Left forelimb (tissue), 1 donor: ENCODE measurements at places on chromosomes 11 and 22.
A peak's percentile ranks its signal among the peaks of the same experiment; 100 is the strongest.

GRCh38 chr11:74276581-74276980 lies 34.9 kb downstream of the P4HA3 start:
- no peak for DNase-seq

DNA sequence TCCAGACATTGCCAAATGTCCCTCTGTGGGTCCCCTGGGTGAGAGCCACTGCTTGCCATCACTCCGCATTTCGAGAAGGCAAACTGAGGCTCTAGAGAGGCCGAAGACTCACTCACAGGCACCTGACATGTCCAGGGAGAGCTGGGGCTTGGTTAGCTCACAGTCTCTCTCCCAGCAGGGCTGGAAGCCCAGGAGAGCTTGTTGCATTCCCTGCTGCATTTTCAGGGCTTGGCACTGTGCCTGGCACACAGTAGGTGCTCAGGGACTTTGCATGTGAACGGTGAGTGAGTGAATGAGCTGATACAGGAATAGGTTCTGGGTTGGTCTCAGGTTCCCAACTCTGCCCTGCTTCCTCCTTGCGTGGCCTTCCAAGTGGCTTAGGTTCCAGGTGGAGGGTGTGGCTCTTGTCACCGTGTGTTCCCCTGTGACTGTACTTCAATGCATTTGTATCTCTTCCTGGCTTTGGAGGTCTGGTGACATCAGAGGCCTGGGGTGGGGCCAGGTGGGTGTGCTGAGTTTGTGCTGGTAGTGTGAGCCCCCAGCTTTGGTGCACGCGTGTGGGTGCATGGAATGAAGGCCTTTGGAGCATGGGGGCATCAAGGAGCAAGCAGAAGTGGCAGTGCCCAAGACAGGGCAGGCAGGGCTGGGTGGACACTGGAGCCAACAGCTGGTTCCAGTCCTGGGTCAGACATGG lies 18.4 kb upstream of the SMIM38 start:
- DNase-seq = peak; percentile 47

GRCh38 chr11:7664867-7665266 lies 8.4 kb downstream of the CYB5R2 start:
- DNase-seq = no peak

DNA sequence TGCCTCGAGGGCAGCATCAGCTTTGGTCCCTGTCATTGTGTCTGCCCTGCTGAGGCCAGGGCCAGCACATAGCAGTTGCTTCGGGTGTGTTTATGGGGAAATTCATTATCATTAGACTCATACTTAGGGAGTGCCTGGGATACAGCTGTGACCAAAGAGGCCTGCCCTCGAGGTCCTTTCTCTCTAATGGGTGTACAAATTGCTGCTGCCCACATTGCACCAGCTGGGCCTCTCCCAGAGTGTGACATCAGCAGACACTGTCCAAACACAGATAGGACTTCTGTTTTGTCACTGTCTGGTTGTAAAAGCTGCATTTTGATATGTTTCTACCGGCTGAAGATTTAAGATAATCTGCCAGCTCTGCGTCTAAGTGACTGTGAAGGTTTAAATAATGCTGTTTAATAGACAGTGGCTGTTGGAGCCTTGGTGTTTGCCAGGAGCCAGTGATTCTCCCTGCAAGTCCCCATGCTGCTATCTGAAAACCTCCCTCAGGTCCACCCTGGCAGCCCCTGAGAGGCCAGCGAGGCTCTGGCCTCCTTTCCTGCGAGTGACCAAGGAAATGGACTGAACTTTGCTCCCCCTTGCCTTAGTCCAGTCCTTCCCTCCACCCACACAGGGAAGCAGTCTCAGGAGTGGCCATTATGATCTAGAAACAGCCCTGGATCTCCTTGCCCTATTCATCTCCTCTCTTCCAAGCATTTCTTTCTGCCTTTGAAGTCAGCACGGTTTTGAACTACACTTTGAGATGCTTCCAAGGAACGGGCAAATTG lies 505.2 kb downstream of the TBC1D22A start:
- DNase-seq = peak; percentile 28

DNA sequence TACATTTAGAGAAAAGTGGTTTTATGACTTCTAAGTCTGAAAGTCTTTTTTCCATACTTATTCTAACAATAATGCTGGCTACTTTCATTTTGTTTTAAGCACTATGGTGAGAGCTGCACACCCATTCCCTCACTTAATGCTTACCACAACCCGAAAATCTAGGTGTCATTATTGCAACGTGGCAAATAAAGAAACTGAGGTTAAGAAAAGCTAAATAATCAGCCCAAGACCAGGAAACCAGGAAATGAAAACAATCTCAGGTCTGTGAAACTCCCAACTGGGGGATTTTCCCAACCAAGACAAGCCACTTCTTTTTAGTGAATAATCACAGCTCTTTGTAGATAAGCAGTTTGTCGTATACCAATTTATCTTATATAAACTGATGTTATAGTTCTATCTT lies 126.3 kb downstream of the SLC1A2 start:
- DNase-seq = no peak

DNA sequence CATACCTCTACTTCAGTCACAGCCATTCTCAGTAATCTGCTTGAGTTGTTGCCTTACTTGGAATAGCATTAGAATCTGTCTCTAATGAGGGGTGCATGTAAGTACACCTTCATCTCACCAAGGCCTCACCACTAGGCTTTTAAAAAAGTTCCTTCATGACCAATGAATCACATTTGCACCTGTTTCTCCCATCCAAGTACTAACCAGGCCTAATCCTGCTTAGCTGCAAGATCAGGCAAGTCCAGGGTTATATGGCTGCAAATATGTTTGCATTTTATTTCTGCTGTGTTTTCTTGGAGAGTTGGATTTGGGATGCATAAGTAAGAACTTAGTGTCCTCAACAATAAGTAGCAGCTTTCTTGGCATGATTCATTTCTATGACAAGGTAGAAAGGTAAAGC lies 66.9 kb downstream of the BBOX1 start:
- DNase-seq = no peak

DNA sequence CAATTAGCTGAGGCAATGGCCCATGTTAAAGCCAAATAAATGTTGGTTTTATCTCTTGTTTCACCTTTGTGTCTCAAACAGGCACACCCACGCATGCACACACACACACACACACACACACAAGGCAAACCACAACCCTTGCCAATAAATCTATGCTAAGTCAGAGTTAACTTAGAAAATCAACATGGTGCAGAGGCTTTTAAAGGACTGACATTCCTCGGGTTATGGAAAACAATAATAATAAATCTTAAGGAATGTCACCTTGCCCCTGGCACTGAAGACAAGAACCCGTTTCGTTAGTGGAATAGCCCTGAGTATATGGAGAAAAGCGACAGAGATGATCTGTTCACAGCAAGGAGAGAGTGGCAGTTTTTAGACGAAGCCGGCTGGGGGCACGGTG lies 326.3 kb downstream of the NTM start:
- DNase-seq = no peak

- DNase-seq = no peak
Measured at GRCh38 chr22:24005201-24005600, at the start of gene GSTT4. Gene GSTT4, minus strand, starts transcription at chr22:24005453. Its CDS starts 97 bp downstream, at chr22:24005356.

DNA sequence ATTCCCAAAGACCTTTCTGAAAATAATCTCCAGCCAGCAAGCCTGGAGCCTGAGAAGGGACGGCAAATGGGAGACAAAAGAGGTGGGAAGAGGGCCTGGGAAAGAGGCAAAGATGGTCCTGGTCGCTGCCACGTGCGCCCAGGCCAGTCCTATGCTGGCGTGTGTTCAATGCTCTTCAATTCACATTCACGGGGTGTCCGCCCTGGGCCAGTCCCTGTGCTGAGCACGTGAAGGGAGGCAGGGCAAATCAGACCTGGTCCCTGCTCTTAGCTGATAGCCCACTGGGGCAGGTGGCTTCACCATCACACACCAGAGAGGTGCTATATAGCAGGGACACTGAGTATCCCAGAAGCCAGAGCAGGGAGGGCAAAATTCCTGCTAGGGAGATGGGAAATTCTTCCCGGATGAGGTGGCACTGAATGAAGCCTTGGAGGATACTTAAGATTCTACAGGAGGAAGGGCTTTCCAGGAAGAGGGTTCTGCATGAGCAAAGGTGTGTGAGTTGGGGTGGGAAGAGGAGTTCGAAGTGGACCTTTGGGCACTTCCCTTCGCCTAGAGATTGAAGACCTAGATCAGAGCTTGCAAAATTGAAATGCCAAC lies 148.2 kb downstream of the CHST1 start:
- peak; percentile 6 for DNase-seq

DNA sequence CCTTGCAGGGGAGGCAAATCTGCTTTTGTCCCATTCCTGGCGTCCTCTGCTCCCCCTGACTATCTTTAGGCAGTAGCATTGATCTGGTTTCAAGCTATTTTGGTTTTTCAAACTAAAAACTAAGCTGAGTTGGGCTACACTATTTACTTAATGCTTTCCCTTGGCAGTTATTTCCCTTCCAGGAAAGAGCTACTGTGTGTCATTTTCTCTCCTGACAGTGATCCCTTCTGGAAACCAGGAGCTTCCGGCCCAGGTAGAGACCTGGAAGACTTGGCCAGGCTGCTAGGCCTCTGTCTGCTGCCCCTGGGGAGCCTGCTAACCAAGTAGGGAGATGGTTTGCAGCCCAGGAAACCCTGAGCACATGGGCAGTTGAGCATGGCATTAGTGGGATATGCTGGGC lies 35.0 kb downstream of the NAV2 start:
- no peak for DNase-seq

DNA sequence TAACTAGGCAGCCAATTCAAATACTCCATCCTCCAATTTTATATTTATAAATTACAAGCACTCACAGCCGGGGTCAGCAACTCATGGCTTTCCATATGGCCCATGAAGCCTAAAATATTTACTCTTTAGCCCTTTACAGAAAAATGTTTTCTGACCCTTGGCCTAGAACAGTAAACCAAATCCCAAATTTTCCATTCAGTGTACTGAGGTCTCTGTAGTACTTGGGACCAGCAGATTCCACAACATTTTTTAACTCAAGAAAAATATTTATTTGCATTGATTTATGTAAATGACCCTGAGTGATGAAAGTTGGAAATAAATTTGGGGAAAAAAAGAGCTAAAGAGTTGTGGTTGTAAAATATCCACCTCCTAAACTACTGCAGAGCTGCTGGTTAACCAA lies 82.6 kb downstream of the SLC1A2 start:
- no peak for DNase-seq

- no peak for DNase-seq
Measured at GRCh38 chr11:34730544-34731295, 109.8 kb downstream of the EHF start.

DNA sequence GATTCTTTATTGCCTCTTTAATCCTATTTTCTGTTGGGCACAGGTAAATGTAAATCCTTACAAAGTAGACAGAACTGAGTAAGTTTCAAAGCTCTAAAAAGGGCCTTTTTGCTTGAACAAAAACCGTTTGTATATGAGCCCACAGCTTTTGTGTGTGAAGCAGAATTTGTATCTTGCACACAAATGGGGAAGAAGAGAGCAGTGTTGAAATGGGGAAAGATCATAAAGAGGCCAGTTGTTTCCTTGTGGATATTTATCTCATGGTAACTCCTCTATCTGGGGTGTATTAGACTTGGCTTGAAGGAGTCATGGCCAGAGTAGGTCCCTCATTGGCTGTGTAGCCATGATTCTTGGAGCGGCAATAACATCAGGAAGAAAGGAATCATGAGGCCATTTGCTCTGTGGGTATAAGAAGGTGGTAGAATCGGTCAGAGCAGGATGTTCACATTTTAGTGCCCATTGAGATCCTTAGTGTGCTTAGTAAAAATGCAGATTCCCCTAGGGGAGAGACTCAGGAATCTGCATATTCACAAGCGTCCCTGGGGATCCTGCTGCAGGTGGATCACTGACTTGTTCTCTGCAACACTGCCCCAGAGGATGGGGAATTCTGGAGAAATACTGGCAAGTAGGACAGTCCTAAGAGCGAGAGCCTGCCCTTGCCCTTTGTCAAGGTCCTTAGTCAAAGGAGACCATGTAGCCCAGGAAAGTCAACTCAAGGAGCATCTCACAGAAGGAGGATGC lies 126.5 kb downstream of the LDLRAD3 start:
- no peak for DNase-seq

DNA sequence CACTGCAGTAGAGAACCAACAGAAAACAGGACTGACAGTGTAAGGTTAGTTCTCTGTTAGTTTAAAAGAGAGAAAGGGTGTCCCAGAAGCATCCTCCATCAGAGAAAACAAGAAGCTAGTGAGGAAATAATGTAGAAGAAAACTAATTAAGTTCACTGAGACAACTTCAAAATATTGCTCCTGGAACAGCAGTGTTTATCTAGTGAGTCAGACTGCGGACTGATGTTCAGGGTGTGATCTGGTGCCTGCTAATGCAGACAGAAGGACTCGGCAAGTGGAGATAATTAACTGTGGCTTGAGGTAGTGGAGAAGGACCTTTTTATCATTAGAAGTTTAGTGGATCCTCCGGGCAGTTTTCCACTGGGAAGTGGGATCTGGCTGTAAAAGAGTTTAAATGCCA lies 55.4 kb downstream of the CDON start:
- DNase-seq = no peak

- no peak for DNase-seq
Measured at GRCh38 chr11:88435415-88435814, 97.9 kb upstream of the CTSC start.

- no peak for DNase-seq
Measured at GRCh38 chr11:103659743-103660142, 376.7 kb upstream of the DDI1 start.

DNA sequence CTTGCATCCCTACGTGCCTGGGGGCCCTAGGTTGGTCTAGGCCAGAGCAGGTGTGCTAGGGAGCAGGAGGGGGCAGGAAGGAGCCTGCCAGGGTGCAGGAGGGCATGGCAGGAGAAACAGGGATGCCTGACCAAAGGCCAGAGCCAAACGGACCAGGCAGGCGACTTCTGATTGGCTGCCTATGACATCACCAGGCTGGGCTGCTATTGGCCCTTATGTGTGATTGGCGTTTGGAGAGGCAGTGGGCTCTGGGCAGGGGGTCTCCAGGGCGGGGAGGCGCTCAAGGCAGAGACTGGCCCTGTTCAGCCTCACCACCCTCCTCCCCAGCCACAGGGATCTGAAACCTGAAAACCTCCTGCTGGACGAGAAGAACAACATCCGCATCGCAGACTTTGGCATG lies 44.4 kb downstream of the MOB2 start:
- no peak for DNase-seq

GRCh38 chr11:92104349-92104748 lies 120.3 kb upstream of the FAT3 start:
- DNase-seq = no peak

- DNase-seq = no peak
Measured at GRCh38 chr11:96752221-96752620, 362.4 kb downstream of the JRKL start.

DNA sequence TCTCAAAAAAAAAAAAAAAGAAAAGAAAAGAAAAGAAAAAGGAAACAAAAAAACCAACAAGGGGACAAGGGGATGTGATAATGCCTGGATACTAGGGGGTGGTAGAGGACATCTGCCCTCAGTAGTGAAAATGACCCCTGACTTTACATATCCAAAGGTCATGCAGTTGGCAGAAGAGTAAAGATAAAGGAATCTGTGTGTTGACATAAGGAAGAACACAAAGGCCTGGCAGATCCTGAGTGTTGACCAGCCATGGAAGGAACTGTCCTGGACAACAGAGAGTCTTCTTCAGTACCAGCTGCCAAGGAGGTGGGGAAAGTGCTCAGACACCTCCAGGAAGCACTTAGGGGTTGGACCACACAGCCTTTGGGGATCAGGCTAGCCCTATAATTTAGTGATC lies 12.6 kb downstream of the SLC43A1 start:
- no peak for DNase-seq
